ENCODE measurements at places on chromosomes 12 and 14.

DNA sequence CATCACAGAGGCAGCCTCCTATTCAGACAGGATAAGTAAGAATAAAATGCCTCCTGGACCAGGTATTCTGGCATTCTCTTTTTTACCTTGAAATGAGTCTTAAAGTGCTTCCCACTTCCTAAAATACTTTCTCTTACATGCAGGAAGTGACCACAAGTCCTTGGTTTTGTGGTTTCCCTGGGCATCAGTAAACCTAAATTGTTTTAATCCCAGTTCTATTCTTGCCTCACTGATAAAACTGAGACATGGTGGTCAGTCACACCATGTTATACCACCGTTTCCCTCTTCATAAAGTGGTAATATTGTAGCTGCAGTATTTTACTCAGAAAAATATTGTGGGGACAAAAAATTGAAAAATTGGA lies 1.2 kb upstream of the SALL2 start:
- DNase-seq = no peak

GRCh38 chr12:52212701-52213563 lies 20.1 kb upstream of the KRT7 start:
- no peak for DNase-seq

GRCh38 chr14:76930549-76930948 lies 98.0 kb downstream of the IRF2BPL start:
- no peak for DNase-seq

GRCh38 chr14:93645200-93645599 lies 143.1 kb downstream of the PRIMA1 start:
- DNase-seq = no peak

DNA sequence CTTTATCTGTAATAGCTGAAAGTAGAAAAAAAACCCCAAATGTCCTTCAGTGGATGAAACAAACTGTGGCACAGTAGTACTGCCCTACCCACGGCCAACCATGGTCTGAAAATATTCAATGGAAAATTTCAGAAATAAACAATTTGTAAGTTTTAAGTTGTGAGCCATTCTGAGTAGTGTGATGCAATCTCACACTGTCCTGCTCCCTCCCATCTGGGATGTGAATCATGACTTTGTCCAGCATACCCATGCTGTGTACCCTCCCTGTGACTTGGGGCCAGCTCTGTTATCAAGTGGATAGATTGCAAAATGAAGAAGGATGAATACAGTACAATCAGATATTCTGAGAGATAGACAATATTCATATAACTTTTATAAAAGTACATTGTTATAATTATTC lies 106.2 kb downstream of the SMOC1 start:
- no peak for DNase-seq

DNA sequence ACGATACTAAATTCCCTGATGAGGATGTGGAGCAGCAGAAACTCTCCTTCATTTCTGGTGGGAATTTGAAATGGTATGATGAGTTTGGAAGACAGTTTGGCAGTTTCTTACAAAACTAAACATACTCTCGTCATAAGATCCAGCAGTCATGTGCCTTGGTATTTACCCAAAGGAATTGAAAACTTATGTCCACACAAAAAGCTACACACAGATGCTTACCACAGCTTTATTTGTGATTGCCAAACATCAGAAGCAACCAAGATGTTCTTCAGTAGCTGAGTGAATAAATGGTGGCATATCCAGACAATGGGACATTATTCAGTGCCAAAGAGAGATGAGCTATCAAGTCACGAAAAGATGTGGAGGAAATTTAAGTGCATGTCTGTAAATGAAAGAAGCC lies 10.7 kb upstream of the APOLD1 start:
- no peak for DNase-seq

- no peak for DNase-seq
Observed at GRCh38 chr14:100737526-100737925, 10.8 kb downstream of the DLK1 start.

DNA sequence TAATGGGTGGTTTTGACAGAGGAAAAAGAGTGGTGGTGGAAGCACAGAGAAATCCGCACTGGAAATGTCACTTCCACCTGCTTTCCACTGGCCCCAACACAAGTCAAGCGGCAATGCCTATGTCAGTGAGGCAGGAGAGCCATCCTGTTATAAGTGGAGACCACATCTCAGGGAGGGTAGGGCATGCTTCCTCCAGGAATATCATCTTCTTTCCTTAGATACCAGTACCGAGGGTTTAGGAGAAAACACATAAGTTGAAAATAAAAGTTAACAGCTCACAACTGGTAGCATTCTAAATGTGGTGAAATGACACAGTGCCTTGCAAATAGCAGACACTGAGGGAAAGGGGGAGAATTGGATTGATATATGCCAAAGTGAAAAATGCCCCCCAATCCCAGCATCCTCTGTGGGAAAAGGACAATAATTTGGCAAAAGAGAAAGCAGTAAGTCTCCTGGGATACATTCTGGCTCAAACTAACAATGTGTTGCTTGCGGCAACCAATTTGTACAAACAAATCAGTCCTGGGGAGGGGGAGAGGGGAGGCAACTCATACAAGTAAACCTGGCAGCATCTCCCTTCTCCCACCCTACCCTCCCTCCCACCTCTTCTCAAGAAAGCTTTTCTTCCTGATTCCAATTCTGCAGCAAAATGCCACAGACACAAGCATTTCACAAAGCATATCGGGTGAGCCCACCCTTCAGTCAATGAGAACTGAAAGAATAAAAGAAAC lies 57.1 kb downstream of the STON2 start:
- DNase-seq = peak; percentile 10

DNA sequence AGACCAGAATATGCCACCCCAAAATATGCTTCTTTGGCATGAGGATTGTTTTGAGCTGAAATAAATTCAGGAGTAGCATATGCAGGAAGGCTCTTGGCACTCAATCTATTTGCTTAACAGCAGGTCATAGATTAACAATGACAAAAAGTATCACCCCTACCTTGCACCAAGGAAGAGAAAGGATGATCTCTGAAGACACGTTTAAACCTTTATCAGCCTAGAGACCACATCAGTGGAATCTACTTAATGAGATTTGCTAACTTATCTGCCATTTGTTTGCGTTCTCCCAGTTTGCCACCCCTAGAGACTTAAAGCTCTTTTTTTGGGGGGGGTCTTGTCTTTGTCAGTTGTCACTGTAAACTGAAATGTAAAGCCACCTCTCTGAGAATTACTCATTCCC lies 1278.7 kb upstream of the USP15 start:
- DNase-seq = no peak

- peak; percentile 17 for DNase-seq
Observed at GRCh38 chr12:67161322-67161918, 107.7 kb upstream of the CAND1 start.

GRCh38 chr12:22002430-22002829 lies 43.6 kb upstream of the CMAS start:
- no peak for DNase-seq

- DNase-seq = no peak
Observed at GRCh38 chr12:46702581-46703344, 123.0 kb downstream of the SLC38A4 start.

DNA sequence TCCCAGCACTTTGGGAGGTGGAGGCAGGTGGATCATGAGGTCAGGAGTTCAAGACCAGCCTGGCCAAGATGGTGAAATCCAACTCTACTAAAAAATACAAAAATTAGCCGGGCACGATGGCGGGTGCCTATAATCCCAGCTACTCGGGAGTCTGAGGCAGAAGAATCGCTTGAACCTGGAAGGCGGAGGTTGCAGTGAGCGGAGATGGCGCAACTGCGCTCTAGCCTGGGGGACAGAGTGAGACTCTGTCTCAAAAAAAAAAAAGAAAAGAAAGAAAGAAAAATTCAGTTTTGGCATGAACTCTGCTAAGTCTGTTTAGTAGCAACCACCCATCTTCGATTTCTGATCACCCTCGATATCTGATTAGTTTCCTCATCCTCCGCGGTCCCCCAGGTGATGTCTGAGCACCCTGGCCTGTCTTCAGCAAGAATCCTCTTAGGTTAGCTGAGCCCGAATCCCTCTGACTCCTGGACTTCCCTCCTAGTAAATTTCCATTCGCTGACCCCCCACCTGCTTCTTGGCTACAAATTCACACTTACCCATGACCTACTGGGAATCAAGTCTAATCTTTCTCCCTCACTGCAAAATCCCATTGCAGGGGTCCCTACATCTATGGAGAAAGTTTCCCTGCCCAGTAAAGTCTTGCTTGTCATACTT lies 879 bp upstream of the HSPB8 start:
- no peak for DNase-seq

- DNase-seq = no peak
Observed at GRCh38 chr12:87943023-87943422, 86.2 kb downstream of the C12orf50 start.

DNA sequence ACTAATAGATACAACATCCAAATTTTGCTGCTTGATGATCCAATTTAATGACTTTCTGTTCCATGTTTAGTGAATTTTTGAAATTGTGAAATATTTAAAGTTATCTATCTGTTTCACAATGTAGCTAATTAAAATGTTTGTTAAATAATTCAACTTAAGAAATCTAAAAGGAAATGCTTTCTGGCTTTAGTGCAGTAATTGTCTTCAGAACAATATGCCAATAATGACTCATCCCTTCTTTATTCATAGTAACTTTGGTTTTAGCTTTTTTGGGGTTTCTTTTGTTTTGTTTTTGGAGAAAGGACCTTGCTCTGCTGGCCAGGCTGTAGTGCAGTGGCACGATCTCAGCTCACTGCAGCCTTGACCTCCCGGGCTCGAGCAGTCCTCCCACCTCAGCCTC lies 479.2 kb upstream of the RGS6 start:
- no peak for DNase-seq

- no peak for DNase-seq
Observed at GRCh38 chr12:104956870-104957718, 996 bp downstream of the SLC41A2 start.

GRCh38 chr14:55805250-55805649 lies 225.2 kb downstream of the KTN1 start:
- DNase-seq = no peak

DNA sequence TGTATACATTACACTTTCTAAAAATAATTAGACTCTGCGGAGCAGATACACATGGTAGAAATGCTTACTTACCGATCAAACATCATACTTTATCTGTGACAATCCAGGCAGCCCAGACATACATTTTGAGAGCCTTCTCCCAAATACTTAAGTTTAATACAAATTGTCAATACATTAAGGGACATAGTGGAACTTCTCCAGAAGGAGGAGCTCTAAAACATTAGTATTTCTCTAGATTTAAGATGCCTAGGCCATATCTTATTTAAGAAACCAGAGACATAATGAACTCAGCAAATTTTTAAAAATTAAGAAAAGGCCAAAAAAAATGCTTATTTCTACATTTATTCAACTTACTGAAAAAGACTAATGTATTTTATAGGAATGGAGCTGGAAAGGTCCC lies 16.1 kb downstream of the ACSM4 start:
- DNase-seq = no peak

DNA sequence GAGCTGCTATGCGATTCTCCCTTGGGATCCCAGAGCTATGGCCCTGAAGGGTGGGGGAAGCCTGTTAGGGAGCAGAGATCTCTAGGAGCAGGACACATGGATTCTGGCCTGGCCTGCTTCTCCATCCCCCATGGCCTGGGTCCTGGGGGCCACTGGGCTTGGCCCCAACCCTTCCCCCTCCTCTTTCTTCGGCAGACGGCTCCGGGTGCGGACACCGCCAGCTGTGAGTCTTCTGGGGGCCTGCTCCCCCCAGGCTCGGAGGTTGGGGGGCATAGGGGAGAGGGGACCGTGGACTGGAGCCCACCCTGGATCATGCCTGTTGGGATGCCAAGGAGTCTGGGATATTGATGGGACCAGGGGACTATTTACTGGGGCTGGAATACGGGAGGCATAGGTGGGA lies 9.0 kb downstream of the PRPF40B start:
- DNase-seq = no peak

DNA sequence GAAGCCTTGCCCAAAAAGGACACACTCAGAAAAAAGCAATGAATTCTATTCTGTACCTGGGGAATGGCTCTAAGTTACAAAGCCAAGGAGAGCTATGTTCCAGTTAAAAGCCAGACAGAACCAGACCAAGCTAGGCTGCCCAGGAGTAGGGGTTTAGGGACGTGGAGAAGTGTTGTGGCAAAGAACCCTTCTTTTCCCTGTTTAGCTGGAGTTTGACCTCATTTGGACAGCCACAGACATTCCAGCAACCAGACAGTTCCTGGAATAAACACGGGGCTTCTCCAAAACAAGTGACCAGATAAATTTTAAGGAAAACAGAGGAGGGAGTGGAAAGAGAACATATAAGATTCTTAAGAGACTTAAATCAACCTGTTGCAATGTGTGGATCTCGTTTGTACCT lies 62.3 kb downstream of the GCH1 start:
- no peak for DNase-seq

- DNase-seq = no peak
Observed at GRCh38 chr12:53313996-53314395, 7.4 kb downstream of the AAAS start.

- no peak for DNase-seq
Observed at GRCh38 chr12:58877243-58877743, 43.0 kb downstream of the LRIG3 start.

- DNase-seq = no peak
Observed at GRCh38 chr14:25118671-25119070, 68.7 kb upstream of the STXBP6 start.

- no peak for DNase-seq
Observed at GRCh38 chr12:85951823-85952222, 77.7 kb downstream of the NTS start.

DNA sequence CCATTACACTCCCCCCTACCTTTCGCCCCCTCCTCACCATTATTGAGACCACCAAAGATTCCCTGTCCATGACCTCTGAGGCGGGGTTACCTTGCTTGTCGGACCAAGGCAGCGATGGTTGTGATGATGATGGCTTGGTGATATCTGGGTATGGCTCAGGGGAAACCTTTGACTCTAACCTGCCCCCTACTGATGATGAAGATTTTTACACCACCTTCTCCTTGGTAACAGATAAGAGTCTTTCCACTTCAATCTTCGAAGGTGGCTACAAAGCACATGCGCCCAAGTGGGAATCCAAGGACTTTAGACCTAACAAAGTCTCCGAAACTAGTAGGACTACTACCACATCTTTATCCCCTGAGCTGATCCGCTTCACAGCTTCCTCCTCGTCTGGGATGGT lies 350.2 kb downstream of the DIO2 start:
- DNase-seq = peak; percentile 22

- DNase-seq = no peak
Observed at GRCh38 chr12:6265038-6265405, 45.5 kb upstream of the PLEKHG6 start.

- no peak for DNase-seq
Observed at GRCh38 chr12:93019212-93019927, 90.3 kb upstream of the EEA1 start.

- DNase-seq = peak; percentile 64
Observed at GRCh38 chr12:28872654-28873268, 276.3 kb upstream of the FAR2 start.
